Stimulated activated effector memory CD8-positive, alpha-beta T cell treated with anti-CD3 and anti-CD28 coated beads, Interleukin-12 subunit alpha, Interleukin-12 subunit beta, amount 100 ng/mL, for 72 hours (primary cell): ENCODE measurements at places on chromosomes 1 and 21.

DNA sequence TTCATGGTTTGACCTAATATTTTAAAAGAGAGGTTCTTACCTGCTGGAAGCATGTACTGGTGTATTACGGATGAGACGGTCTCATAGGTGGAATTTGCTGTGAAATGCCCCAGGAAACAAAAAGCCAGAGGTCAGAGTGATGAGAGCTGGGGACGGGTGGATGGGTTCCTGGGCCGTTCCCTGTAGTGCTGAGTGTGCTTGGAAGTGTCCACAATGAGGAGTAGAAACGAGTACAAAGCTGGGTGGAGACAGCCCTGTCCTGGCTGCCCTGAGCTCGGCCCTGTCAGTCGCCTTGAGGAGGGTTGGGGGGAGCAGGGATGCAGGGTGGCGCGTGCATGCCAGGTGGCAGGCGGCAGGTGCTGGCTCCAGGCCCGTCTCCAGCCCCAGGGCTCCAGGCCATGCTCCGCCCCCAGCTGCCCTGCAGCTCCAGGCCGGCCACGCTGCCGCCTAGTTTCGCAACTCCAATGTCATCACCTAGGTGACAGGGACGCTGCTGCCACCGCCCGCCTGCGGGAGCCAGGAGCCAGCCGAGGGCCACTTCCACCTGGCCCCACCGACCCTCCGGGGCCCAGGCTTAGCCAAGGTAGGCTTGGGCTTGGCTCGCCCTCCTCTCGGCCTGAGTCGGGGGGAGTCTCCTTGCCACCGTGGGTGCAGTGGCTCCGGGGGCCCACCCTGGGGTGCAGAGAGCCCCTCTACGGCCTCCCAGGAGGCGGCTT, 16.4 kb downstream of the TP73 start:
- no peak for DNase-seq

DNA sequence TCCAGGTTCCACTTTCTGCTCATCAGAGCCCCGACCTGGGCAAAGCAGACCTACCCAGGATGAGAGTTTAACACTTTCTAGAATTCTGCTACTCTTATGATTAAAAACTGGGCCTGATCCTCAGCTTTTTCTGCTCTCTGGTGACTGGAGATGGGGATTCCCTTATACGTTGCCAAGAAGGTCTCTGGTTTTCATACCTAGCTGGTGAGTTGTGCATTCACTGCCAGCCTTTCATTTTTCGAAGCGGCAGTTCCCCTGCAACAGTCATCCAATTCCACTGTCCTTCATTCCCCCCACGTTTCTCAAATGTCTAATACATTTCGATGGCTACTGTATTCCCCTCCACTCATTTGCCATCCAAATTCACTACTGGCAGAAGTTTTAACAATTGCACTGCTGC, 135.3 kb downstream of the ADSS2 start:
- DNase-seq = no peak

GRCh38 chr1:171434717-171435346, 50.5 kb upstream of the PRRC2C start:
- no peak for DNase-seq

DNA sequence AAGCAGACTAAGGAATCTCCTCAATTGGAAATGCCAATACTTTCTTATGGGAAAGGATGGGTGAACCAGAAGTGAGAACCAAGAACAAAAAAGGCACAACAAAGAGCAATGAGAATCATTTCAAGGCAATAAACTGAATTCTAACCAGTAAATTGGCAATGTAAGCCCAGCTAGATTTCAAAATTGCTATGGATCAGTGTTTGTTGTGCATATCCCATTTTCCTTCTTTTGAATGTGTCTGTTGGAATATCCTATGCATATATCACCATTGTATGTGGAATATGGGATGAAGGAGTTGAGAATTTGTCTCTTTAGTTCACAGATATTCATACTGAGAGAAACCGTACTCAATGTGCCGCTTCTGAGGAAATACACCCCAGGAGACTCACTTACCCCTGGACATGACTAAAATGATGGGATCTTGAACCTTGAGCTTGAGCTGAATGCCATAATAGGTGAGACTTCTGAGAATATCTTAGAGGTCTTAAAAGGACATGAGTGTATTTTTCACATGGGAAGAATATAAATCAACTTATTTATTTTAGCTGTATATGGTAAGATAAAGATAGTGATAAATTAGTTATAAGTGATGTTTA, 216.0 kb downstream of the BACH1 start:
- DNase-seq = no peak

- DNase-seq = no peak
These were observed 119.7 kb downstream of the ZNF326 start for GRCh38 chr1:90114521-90115141.

DNA sequence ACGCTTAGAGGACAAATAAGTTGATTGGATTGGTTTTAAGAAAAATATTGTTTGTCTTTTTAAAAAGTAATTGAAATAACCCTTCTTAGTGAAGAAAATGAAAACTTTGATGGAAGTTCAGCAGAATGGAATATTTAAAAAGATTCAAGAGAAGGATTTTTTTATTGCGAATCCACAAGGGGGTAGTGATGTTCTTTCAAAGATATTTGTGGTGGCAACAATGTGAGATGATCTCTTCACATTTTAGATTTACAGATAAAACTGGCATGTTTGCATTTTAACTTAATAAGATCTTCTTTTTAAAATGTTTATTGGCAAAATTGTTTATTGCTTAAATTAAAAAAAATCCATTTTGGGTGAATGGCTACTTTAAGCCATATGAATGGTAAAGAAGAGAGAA, 8.9 kb downstream of the CAMTA1 start:
- no peak for DNase-seq

GRCh38 chr21:37592496-37592895, 225.9 kb downstream of the DYRK1A start:
- DNase-seq = no peak

- no peak for DNase-seq
These were observed 46.8 kb upstream of the LAPTM5 start for GRCh38 chr1:30804352-30804751.

- DNase-seq = no peak
These were observed 13.7 kb downstream of the NPPA start for GRCh38 chr1:11833900-11834299.

GRCh38 chr1:91891454-91891853, 5.5 kb upstream of the TGFBR3 start:
- DNase-seq = no peak

GRCh38 chr1:54167422-54168139, 14.8 kb upstream of the CDCP2 start:
- DNase-seq = no peak

GRCh38 chr21:30740462-30740861, 6.6 kb downstream of the KRTAP21-2 start:
- DNase-seq = no peak

- no peak for DNase-seq
These were observed 119.8 kb upstream of the PTGFR start for GRCh38 chr1:78370779-78371482.

- DNase-seq = no peak
These were observed 322.4 kb downstream of the SETD4 start for GRCh38 chr21:35737899-35738346.

DNA sequence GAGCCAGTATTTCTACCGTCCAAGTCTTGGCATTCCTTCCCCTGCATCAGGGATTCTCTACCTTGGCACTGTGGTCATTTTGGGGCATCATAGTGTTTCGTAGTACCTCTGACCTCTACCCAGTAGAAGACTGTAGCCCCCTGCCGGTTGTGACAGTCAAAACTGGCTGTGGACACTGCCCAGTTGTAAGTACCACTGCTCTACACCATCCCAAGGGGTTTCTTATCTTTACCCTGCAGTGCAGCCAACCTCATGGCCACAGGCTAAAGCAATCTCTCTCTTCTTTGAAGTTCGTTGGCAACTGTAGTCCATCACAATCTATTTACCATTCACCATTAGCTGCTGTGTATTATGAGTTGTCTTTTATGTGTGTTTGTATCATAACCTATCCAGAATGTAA, 29.3 kb upstream of the ERO1B start:
- DNase-seq = no peak

DNA sequence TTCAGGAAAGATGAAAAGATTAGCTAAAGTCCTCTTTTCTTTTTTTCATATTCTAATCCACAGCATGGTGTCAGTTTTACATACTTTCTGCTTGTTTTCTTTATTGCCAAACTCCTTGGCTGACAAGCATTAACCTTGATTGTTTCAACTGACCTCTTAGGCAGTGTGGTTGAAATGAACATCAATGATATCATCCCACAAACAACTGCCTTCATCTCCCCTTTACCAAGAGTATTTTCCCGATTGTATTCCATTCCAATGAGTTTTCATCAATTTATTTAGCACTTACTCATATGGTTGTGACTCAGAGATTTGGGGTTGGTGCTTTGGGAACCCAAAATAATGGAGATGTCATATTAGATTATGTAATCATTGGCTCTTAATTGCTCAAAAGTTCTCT, 71.8 kb downstream of the SPAG17 start:
- DNase-seq = no peak

DNA sequence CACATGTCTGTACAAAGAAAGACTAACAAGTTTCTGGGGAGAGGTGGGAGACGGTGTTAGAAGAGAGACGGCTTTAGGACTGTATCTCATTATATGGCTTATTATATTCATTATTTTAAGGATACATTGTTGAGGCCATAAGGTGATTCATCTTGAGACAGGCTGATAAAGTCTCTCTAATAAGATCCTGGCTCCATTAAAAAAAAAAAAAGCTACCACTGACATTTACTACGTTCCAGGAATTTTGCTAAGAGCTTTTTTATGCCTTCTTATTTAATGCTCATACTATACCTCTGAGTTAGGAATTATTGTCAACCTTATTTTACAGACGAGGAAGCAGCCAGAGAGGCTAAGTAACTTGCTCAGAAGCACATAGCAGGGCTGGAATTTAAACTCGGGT, 173.7 kb downstream of the GABPA start:
- no peak for DNase-seq

DNA sequence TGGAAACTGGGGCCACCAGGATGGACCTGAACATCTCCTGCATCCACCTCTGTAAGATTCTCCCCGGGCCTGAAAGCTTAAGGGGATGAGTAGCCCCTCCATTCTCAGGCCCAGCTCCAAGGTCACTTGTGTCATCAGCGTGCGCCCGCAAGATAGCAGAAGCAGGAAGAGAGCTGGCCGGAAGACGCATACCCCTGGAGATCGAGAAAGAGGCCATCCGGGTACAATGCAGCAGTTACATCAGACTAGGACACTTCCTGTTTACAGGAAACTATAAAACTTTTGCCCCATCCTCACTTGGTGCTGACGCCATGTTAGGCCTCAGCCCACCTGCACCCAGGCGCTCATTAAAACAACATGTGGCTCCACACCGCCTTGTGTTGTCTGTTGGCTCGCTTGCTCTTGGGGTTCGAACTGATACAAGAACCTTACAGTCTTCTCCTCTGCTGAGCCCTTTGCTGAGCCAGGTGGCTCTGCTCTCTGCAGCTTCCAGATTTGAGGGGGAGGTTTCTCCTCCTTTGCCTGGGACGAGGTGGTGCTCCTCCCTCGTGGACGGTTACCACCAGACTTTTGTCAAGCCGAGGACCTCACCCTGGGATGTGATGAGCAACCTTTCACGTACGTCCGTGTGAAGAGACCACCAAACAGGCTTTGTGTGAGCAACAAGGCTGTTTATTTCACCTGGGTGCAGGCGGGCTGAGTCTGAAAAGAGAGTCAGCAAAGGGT, 277.5 kb upstream of the C1orf174 start:
- DNase-seq = no peak

DNA sequence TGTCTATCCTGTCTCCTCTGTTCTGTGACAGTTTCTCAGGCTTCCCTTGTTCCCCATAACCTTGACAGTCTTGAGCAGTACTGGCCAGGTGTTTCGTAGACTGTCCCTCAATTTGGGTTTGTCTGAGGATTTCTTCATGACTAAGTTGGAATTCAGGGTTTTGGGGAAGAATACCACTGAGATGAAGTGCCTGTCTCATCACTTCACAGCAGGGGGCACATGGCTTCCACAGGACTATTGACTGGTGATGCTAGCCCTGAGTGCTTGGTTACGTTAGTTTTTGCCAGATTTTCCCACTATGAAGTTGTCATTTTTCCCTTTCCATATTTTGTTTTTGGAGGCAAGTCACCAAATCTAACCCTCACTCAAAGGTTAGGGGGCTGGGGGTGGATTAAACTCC, 45.7 kb downstream of the CDCP2 start:
- no peak for DNase-seq

DNA sequence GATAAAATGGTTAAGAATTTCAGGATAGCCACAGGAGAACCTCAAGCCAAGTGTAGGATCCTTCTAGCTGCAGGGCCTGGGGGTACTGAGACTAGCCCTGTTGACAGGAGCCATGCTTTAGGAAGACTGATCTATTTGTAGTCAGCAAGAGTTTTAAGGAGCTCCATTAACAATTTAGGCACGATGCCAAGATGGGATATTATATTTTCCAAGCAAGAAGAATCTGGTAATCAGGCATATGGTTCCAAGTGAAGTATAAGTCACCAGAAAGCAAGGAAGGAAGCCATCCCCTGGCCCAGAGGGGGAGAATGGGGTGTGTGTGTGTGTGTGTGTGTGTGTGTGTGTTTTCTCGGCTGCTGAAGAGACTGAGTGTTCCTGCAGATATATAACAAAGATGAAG, 7.0 kb downstream of the IFNAR2 start:
- DNase-seq = no peak

DNA sequence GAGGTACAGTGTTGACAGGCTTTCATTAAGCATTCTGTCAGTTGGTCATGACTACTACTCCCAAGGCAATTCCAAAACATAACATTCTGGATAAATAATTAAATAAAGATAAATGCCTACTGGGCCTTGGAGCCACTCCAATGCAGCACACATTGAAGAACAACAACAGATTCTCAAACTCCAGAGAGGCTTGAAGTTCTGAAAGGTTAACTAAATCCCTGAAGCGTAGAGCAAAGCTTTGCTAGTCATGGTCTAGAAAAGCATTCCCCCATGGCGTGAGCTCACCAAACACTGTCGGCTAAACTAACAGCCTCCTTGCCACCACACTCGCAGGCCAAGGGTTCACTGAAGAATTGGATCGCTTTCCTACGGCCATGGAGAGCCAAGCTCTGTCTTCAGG, 268.0 kb downstream of the ATG4C start:
- no peak for DNase-seq

DNA sequence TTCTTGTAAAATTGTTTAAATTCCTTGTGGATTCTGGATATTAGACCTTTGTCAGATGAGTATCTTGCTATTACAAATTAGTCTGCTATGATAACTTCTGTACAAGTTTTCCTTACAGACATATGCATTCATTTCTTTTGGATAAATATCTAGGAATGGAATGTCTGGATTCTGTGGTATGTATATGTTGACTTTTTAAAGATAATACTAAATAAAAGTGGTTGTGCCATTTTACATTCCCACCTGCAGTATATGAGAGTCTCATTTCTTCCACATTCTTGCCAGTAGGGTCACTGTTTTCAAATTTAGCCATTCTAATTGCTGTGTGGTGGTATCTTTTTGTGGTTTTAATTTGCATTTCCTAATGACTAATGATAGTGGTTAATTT, 53.9 kb downstream of the SYDE2 start:
- DNase-seq = no peak

DNA sequence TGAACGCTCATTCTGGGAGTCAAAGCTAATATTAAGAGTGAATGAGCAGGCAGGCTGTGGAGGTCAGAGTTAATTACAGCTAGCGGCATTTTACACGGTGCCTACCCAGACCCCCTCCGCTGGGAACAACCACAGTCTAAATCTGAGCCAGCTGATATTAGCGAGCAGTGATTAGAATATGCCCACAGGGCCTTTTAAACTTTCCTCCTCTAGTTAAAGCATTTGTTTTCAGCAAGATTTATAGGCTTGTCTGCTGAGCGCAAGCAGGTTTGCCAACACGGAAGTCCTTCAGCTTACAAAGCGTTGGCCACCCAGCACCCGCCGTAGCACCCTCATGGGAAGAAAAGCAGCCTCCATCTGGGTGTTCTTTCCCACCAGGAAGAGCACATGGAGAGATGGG, 72.1 kb downstream of the LMX1A start:
- no peak for DNase-seq
